ENCODE measurements at places on chromosomes 13 and 19.

DNA sequence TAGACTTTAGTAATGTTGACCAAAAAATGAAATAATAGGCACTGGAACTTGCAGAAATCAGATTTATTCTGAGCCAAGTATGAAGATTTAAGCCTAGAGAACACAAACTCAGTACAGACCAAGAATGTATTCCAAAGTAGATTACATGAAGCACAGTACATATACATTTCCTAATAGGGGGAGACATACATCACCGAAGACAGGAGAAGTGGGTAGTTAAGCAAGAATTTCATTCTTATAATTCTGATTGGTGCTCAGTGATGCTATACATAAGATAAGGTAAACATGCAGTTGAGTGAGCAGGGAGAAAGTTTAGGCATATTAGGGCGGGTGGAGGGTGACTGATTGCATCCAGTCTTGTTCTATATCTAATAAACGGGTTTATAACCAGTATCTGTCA lies 2218.8 kb downstream of the PCDH9 start:
- DNase-seq, result peak; percentile 28

DNA sequence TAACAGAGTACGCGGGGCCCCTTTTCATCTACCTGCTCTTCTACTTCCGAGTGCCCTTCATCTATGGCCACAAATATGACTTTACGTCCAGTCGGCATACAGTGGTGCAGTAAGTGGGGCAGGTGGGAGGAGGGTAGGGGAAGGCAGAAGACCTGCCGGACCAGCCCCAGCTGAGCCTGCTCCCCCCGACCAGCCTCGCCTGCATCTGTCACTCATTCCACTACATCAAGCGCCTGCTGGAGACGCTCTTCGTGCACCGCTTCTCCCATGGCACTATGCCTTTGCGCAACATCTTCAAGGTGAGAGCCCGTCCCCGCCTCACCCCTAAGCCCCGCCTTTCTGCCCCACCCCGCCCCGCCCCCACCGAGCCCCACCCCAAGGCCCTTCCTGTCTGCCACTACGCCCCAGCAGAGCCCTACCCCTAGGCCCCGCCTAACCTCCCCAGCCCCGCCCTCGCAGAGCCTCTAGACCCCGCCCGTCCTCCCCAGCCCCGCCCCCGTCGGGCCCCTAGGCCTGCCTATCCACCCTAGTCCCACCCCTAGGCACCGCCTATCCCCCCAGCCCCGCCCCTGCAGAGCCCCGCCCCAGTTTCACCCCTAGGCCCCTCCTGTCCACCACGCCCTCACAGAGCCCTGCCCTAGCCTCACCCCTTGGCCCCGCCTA lies 7.7 kb downstream of the NDUFB7 start:
- peak; percentile 99 for DNase-seq

DNA sequence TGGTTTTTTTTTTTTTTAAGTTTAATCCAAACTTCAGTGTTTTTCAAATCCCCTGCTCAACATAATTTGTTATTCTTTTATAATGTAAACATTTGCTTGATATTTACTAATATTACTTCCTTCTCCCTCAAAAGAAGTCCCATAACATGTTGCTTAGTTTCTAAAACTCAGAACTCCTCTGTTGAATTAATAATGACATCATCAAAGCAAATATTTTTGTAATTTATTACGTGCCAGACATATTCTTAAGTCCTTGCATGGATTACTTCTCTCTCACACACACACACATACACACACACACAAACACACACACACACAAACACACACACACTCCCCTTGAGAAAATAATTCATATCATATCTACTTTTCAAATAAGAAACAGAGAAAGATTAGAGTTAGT lies 1432.3 kb upstream of the SPRY2 start:
- DNase-seq, result no peak

DNA sequence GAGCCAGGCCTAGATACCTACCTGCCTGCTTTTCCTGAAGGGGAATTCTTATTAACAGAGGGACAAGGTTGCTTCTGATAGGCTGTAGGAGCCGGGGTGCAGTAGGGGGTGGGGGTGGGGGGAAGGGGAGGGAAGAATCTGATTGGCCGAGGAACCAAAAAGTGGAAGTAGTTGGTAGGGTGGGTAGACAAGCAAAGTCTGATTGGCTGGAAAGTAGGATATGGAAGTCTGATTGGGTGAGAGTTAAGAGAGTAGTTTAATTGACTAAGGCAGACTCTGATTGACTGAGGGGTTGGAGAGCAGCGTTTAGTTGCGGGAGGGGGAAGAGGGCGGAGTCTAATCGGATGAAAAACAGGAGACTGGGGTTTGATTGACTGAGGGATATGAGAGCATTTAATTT lies 9.4 kb upstream of the CYP4F22 start:
- peak; percentile 41 for DNase-seq

DNA sequence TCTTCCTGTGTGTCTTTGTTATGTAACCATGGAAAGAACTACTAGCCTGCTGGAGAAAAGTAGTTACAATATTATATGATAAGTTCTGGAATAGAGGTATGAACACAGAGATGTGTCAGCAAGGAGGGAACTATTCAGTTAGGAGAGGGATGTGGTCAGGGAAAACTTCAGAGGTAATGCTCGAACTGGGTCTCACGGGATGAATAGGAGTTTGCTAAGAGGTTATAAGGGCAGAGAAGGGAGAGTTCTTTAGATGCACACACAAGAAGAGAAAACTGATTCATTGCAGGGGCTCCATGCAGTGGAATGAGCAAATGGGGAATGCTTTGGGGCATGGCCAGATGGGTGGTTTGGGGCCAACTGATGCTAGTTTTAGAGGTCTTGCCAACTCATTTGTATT lies 46.0 kb upstream of the SIAH3 start:
- DNase-seq, result no peak

DNA sequence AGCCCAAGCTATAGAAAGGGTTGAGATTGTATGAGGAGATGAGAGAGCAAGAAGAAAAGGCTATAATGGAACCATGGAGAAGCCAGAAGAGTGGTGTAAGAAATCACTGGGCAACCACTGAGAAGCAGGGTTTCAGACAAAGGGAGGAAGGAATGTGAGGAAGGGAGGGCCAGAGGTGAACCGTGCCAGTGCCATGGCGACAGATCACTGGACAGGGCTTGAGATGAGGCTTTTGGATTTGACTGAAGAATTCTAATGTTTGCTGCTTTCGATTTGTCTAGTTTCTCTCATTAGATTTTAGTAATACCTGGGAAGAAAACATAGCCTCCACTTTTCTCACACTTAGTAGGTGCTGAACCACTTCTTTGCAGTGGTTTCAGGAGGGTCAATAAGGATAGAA lies 6.3 kb upstream of the GPR183 start:
- no peak for DNase-seq

DNA sequence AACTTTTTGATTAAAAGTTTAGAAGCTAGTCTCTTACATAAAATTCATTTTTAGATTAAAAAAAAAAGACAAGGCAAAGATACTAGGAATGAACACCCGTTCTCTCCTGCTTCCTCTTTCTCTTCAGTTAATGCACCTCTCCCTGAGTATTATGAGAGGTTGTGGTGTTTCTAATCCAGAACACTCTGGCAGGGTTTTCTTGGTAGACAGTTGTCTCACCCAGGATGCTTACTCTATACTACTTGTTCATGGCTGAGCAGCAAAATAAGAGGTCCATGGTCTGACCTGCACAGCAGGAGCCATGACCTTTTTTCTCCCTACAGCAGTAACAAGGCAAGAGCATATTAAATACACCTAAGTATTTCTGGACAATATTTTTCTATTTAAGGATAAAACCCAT lies 62.0 kb downstream of the MICU2 start:
- no peak for DNase-seq

- no peak for DNase-seq
Observed at GRCh38 chr13:49246850-49247642, 679 bp upstream of the CDADC1 start.

DNA sequence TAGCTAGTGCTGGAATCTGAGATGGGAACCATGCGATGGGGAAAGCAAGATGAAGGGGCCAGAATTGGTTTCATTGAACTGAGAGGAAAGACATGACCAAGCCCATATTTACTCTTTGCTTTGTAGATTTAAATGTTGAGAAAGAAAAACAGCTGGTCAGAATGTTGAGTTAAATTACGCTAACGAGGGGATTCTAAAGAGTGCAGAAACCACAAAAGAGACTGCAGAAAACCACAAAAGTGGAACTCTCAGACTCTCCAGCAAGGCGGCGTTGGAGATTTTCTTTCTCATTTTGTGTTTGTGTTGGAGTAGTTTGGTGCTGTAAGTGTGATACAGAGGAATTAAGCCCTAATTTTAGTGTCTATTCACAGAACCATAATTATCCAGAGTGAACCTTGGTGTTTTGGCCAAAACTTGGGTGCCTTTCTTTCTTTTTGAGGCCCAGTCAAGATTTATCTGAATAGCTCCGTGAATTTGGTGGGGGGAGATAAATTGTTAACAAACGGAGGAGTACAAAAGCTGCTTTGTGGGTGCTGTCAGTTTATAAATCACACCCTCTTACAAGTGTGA lies 26.3 kb downstream of the SAE1 start:
- DNase-seq, result no peak

GRCh38 chr19:2371656-2372055 lies 11.6 kb downstream of the TMPRSS9 start:
- no peak for DNase-seq
